LoVo (cell line): ENCODE measurements at places on chromosomes 5 and 9.
A peak's percentile ranks its signal among the peaks of the same experiment; 100 is the strongest.

- DNase-seq: no peak
Measured at GRCh38 chr9:36603006-36603405, 30.3 kb downstream of the MELK start.

DNA sequence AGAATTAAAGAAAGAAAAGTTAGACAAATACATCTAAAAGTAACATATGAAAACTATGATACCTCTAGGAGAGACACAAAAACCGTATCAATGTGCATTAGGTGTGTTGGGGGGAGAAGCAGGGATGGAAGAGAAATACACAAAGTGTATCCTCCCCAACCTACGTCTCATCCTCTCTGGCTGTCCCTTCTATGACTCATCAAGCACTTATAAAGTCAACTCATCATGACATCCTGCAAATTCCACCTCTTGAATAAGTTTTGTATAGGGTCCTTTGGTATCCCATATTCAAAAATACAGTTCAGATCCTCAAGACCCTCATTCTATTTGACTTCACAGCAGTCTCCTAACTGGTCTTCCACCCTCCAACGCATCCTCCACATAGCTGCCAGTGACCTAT, 917.6 kb upstream of the DMAC1 start:
- no peak for DNase-seq

DNA sequence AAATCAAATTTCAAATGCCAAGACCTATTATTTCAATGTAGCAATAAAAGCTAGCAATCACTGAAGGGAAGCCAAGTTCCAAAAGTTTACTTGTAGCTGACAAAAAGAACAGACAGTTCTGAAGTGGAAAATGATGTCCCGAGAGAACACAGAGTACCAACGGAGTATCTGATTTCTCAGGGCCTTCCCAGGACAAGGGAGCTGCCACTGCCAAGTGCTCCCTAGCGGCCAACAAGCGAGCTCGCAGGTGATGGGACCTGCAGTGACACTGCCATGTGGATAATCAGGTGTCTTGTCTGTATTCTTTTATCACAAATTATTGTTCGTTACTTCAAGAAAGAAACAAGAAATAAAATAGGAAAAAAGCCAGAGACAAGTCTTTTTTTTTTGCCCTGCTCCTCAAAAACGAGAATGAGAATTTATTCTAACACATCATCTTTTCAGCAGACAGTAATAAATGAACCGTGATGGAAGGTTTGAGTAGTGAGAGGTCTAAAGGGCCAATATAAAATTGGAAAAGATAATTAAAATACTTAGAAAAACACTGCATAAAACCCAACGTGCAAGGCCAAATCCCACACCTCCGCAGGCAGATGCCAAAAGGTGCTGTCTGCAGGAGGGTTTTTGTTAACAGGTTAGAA, 159.4 kb downstream of the MYO10 start:
- no peak for DNase-seq

- peak; percentile 80 for DNase-seq
Measured at GRCh38 chr5:67209141-67209771, 12.7 kb upstream of the CD180 start.

- DNase-seq: no peak
Measured at GRCh38 chr9:137058521-137059234, 4.8 kb upstream of the ENTPD2 start.

- DNase-seq: no peak
Measured at GRCh38 chr5:1319436-1320256, 24.8 kb upstream of the TERT start.

DNA sequence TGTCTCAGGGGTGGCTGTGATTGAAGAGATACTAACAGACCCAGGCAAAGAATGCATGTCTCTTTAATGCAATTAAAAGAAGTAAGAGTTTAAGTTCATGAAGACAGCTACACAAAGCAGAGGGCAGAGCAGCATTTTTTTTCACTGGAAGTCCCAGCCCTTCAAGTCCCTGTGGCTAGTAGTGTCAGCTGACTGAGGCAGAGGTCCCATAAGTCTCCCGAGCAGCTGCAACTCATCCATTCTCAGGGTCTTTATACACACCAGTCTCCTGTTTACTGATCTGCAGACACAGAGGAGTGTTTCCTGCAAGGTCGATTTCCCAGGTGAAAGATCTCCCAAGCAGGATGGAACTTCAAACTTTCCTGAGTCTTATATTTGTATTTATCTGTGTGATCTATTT, 169.4 kb upstream of the GLRA1 start:
- DNase-seq: no peak

DNA sequence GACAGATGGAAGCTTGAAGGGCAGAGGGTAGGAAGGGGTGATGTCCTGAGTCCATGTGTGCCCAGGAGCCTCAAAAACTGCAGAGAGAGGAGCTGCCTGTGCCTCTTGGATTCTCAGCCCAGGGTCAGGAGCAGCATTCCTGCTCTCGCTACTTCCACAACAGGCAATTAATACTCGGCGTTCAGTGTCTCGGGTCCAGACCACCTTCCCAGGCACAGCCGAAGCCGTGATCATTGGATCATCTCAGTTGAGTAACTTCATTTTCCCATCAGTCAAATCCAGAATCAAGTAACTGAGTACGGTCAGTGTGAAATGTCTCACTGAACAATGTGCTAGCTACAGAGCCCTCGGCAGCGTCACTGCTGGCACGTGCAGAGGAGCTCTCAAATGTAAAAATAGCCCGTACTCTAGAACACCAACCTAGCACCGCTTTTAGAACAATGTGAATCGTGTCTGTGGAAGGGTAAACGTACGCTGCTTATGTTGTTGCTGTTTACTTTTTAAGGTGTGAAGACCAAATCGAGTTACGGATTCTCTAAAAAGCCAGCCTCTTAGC, 63.5 kb upstream of the IRX4 start:
- no peak for DNase-seq
